ENCODE measurements at places on chromosomes 7 and 10.
A peak's percentile ranks its signal among the peaks of the same experiment; 100 is the strongest.

GRCh38 chr7:152677808-152678670 lies 2.1 kb upstream of the XRCC2 start:
- DNase-seq: peak; percentile 53

DNA sequence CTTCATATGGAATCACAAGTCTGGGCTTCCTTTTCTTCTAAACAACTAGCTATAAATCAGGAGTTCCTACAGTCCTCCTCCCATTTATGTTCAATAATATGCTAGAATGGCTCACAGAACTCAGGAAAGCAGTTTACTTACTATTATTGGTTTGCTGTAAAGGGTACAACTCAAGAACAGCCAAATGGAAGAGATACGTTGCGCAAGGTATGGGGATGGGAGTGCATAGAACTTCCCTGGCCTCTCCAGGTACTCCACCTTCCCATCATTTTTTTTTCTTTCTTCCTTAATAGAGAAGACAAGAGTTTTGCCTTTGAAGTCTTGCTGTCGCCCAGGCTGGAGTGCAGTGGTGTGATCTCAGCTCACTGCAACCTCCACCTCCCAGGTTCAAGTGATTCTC lies 27.1 kb upstream of the SEMA4G start:
- DNase-seq: no peak

DNA sequence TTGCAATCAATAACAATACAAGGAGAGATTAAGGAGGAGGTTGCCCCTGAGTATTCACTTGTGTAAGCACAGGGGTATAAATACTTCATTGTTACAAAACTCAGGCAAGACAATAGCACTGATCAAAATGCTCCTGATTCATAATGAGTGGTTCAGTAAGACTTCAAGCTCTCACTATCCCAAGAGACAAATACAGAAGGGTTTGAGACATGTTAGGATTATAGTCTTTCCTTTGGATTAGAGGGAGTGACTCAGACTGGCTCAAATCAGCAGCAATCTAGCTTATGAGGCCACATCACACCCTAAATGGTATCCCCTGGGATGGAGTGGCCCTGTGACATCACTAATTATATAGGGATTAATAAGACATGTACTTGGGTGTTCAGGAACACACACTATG lies 167.2 kb upstream of the HGF start:
- DNase-seq: no peak

GRCh38 chr10:61262486-61263261 lies 190.5 kb downstream of the TMEM26 start:
- DNase-seq: no peak

DNA sequence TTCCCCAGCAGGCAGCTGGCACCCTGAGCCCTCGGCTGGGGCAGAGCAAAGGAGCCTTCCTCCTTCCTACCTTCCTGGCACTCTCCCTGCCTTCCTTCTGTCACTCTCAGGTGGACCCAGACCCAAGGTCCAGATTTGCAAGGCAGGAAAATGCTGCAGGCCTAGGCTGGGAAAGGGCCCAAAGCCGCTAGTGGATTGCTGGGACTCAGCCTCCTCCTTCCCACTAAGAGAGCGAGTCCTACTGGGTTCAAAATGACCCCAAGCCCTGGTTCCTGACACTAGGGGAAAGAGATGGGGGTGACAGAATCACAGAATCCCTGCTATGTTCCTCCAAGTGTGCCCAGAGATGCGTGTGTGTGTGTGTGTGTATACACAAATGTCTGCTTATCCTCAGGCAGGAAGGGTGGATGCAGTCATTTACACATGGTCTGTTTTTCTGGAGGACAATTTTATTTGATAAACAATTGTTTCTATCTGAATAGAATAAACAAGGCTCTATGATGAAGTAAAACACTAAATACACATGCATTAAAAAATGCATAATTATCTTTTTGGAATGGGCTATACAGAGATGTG lies 1.3 kb upstream of the PLAU start:
- no peak for DNase-seq

DNA sequence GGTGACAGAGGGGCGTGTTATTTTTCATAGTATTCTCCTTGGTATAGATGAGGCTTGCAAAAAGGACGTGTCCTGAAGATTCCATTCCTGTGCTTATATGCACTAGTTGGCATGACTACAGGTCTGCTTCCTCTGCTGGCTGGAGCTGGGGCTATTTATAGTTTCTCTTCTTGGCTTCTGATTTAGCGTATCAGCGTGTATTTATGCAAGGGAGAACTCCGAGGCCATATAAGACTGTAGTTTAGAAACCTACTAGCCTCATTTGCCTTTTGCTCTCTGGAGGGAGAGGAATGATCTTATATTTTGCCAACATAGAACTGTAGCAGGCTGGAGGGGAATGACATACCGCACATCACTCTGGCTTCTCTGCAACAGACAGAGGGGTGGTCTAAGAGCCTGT lies 39.7 kb downstream of the CACNB2 start:
- no peak for DNase-seq

DNA sequence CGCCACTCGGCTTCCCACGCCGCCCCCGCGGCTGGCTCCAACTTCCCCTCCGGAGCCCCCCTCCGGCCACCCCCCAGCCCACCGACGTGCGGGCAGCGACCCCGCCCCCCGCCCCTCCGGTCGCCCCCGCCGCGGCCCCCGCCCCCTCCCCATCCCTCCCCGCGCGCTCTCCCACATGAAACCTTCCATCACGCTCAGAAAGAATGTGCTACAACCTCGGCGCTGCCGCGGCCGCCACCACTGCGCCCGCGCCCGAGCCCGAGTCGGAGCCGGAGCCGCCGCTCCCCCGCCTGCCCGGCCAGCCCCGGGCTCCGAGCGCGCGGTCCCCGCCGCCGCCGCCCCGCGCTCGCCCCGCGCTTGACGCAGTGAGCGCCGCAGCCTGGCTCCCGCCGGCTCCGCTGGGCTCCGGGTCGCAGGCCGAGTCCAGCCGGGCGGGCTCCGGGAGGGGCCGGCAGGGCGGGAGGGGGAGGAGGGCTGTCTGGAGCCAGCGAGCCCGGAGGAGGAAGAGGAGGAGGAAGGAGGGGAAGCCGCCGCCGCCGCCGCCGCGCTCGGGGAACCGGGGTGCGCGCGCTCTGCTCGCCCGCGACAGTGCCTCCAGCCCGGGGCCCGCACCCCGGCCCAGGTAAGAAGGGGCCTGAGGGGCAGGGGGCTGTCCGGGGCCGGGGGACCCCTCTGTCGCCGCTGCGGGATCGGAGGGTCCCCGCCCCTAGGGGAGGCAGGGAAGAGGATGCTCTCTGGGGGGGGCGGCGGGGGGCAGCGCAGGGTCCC lies 4.3 kb upstream of the ELFN1 start:
- DNase-seq: no peak

DNA sequence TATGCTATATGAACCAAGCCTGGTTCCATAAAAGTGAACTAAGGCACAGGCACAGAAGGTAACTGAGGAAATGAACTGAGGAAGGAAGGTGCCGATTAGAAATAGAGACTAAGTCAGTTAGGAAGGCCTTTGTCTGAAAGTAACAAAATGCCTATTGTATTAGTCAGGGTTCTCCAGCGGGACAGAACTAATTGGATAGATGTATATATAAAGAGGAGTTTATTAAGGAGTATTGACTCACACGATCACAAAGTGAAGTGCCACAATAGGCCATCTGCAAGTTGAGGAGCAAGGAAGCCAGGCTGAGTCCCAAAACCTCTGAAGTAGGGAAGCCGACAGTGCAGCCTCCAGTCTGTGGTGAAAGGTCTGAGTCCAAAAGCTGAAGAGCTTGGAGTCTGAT lies 13.9 kb upstream of the PLXNA4 start:
- DNase-seq: no peak

All from stomach (tissue), 19 donors.